ENCODE measurements at places on chromosomes 3 and 15. TPM values are rescaled to one million over a fixed set of nuclear protein-coding genes. Genes with fewer than 3 reads are reported as not detected.

GRCh38 chr3:133845127-133845526, 39.5 kb downstream of the SRPRB start:
- DNase-seq = no peak

- no peak for DNase-seq
These were observed 353.0 kb downstream of the PLOD2 start for GRCh38 chr3:145807990-145808389.

GRCh38 chr15:33211176-33211808, 16.8 kb upstream of the FMN1 start:
- no peak for DNase-seq

The HOMER2 gene
- total RNA-seq = 9.4 TPM

DNA sequence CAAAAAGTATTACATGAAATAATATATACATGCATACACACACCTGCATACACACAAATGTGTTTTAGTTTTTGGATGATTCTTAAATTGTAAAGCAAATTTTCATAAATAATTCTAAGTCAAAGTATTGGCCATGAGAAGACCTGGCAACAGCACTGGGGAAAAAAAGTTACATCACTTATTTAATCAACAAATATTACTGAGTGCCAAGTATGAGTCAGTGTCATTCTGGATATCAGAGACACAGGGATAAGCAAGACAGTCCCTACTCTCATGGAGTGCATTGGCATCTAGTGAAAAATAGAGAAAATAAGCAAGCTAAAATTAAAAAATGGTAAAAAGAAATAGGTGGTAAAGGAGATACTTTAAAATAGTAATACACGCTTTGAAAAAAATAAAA, 29.4 kb upstream of the GUCA1C start:
- no peak for DNase-seq

- DNase-seq = no peak
These were observed 28.3 kb upstream of the GPD1L start for GRCh38 chr3:32078085-32078634.

DNA sequence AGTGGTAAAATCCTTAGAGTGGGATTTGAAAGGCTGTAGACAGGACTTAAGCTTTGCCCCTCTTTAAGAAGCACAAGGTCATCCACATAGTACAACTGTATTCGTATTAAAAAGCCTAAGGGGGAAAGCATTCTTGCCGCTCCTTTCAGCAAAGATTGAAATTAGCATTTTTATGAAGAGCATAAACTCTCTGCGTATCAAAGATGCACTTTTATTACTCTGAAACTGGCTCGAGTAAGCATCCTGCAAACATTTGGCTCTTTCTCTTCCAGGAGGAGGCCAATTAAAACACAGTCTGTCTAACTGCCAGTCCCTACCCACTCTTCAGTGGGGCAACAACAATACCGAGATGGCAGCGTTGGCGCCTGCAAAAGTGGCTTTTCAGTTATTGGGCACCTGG, 192.5 kb upstream of the TPRG1 start:
- DNase-seq = no peak

The FANCI gene
- 13.8 TPM for total RNA-seq
